ENCODE measurements at places on chromosomes 7 and 10.
A peak's percentile ranks its signal among the peaks of the same experiment; 100 is the strongest.

DNA sequence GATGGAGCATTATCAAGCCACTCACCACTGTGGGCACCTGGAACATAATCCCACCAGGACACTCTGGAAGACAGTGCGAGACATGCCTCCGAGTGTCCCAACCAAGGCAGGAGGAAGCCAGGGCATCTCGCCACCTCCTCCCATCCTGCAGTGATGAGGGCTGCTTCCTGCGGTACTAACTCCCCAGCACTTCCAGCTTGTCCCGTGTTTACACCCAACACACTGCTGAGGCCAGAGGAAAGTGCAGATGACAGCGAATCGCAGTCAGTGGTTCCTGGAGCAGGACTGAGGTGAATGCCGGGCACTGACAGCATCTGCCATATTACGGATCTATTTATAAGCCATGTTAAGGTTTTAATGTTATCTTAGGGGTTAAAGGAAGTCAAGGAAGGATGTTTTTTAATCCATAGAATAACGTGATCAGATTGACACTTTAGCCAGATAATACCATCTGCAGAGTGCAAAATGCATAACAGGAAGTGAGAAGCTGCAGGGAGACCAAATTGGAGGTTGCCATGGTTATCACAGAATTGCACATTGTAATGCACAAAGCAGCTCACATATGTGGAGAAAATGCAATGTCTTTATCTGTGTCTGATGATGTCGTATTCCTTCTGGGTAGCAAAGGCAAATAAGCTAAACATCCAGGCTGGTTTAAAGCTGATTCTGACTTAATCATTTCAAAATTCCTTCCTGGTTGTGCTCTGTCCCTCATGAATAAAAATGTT, 314.1 kb upstream of the C7orf33 start:
- DNase-seq: no peak

GRCh38 chr7:96067321-96067720, 254.6 kb downstream of the SLC25A13 start:
- no peak for DNase-seq

DNA sequence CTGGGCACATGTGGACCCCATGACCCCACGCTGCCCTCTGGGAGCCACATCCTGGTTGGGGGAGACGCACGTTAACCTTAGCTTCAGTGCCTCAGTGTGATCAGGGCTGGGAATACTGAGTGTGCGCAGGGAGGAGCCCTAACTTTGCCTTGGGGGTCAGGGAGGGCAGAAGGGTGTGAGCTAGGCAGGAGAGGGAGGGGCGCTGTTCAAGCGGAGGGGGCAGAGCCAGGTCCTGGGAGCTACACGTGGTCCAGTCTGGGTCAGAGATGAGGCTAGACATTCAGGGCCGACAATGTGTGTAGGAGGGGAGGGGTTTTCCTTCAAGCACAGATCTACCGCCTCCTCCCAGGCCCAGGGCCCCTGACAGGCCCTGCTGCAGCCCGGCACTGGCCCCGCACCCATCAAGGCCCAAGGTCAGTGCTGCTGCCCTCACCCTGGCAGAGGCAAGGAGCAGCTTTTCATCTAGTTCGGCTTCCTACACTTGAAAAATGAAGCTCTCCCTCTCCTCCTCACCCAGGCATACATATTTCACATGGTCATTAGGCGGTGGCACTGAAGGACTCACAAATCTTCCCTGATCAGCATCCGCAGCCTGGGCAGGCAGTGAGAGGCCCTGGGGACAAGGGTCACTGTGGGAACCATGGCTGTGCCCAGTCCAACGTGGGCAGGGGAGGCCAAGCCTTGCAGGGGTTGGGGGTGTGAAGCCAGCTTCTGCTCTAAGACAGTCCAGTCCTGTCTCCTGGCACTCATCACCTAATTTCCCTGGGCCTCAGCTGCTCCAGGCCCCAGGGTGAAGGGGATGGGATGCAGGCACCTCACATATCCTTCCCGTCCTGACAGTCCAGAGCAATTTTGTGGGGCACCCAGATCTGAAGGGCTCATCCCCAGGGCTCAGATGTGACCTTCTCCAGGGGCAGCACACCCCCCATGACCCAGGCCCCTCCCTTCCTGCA, 47.3 kb downstream of the C10orf105 start:
- DNase-seq: peak; percentile 42

GRCh38 chr7:918441-919113, 35.9 kb downstream of the ADAP1 start:
- no peak for DNase-seq

DNA sequence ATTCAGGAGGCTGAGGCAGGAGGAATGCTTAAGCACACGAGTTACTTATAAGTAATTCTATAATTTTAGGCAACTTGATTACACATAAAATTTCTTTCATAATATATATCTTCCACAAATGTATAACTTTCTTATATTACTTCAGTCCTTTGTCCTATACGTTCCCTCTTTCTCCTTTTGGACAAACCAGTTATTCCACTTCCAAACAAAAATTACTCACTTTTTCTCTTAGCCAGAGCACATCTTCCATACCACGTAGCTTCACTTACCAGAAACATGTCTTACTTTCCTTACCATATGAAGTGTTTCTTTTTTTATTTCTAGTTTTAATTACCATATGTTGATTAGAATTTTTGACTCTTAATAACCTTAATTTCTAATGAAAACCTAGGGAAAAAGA, 64.6 kb downstream of the ARL5B start:
- no peak for DNase-seq

DNA sequence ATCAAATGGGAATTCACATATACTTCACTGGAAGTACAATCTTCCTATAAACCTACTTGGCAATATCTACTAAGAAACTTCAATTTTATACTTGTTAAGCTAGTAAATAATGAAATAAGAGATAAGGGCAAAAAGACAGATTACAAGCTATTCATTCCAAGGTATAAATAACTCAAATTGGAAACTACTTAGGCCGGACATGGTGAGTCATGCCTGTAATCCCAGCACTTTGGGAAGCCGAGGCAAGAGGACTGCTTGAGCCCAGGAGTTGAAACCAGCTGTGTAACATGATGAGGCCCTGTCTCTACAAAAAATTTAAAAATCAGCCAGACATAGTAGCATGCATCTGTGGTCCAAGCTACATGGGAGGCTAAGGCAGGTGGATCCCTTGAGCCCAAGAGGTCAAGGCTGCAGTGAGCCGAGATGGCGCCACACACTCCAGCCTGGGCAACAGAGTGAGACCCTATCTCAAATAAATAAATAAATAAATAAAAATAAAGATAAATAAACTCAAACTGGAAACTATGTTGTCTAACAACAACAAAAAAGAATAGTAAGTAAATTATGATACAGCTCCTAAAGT, 37.6 kb downstream of the ARHGAP21 start:
- no peak for DNase-seq

GRCh38 chr7:70855373-70855772, 276.6 kb upstream of the GALNT17 start:
- DNase-seq: no peak

GRCh38 chr7:133484086-133484485, 231.2 kb downstream of the EXOC4 start:
- no peak for DNase-seq

DNA sequence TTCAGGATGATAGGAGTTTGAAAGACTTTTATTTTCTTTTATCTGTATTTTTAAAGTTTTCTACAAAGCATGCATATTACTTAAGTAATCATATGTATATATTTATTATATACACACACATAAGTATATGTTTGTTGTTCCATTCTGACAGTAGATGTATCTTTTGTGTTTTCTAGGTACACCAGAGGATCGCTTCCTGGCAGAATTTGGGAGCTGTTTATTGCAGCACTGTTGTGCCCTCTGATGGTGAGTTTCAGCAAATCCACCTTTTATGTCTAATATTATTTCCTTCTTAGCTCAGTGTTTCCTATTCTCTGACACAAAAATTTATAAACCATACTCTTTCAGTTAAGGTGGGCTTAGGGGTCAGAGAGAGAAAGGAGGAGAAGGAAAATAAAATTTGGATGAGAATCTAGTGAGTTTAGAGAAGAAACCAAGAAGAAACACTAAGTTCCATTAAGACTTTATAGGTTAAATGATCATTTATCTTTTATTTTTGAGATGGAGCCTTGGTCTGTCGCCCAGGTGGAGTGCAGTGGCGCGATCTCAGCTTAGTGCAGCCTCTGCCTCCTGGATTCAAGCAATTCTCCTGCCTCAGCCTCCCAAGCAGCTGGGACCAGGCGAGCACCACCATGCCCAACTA, 59.2 kb upstream of the OIT3 start:
- peak; percentile 52 for DNase-seq

DNA sequence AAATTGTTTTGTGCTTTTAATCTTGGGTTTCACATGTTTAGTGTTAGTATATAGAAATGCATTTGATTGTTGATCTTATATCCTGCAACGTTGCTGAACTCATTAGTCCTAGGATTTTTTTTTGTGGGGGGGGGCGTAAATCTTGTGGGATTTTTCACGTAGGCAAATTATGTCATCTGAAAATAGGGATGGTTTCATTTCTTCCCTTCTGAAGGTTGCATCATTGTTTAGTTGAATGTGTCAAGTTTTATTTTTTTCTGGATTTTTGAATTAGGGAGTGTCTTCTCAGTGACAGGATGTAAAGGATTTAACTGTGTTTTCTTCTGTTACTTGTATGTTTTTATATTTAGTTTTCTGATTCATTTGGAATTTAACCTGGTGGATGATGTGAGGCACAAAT, 26.7 kb downstream of the MKLN1 start:
- no peak for DNase-seq

GRCh38 chr7:123492485-123492884, 41.9 kb downstream of the IQUB start:
- DNase-seq: no peak

DNA sequence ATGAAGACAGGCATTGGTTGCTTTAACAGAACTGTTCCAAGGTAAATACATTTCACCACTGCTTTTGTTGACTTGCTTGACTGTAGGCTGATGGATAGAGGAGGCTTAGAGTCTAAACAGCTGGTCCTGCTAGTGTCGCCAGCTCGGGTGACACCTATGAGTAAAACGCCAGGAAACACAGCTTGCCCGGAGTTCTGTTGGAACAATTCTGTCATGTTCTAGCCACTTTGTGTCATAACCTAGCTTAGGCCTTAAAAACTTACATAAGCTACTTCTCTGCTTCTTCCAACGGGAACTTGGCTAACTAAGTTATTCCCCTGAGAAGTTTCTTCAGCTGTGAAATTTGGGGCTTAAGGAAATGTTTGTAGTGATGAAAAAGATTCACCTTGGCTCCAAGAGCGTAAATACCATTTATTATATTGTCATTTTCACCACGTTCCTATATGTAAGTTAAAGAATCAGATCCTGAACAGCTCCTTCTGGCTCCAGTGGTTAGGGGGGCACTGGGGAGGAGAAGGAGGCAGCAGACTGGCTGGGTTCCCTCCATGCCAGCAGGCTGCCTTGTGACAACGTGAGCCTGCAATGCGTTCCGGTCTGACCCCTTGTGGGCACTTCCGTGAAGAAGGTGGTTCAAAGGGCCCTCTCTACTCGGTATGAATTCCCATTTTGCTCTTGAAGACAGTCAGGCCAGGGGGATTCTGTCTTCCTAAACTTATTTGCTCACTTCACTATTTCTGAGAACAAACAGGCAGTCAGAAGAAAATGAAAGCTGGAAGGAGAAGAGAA, 253.2 kb downstream of the BMPER start:
- DNase-seq: no peak

GRCh38 chr10:109386921-109387320, 536.4 kb downstream of the XPNPEP1 start:
- DNase-seq: no peak

DNA sequence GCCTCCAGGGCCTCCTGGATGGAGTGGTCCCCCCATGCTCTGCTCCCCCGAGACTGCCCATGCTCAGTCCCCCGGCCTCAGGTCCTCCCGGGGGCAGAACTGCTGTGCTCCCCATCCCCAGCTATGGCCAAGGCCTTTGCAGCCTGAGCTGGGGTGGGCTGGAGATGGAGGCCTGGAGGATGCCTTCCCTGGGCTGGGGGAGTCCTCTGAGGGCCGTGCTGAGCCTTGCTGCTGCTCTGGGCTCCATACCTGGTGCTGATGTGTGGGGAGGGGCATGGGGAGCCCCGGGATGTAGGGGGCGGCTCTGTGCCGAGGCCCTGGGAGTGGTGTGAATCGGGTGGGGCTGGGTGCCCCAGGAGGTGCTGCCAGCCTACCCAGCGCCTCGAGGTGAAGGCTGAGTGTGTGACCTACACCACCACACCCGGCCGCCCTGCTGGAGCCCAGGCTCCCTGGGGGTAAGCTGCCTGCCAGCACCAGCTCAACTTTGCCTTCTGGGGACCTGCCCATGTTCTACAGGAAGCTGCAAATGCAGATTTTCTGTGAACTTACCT, 109.5 kb downstream of the UNCX start:
- no peak for DNase-seq

- no peak for DNase-seq
Measured at GRCh38 chr7:135368416-135369186, 135.0 kb downstream of the STRA8 start.

- DNase-seq: no peak
Measured at GRCh38 chr10:43046288-43046991, 30.4 kb upstream of the RET start.

DNA sequence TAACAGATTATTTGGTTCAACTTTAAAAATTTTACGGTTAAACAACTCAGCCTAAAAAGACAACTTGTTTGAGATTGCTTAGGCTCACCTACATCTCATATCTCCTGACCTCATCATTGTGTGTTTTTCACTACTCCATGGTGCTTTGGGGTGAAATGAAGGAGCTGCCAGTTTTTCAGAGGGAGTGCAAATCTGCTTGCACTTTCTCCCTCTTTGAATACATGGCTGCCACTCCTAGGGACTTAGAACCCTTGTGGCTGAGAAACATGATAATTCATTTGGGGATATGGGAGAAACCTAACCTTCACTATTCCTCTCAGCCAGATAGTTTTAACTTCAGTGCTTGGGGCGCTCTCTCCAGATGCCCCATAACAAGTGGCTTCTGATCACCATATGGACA, 2.7 kb downstream of the CCSER2 start:
- DNase-seq: no peak

GRCh38 chr10:36271627-36272340, 629.7 kb upstream of the FZD8 start:
- DNase-seq: no peak

GRCh38 chr7:30663414-30663813, 18.8 kb downstream of the CRHR2 start:
- no peak for DNase-seq

DNA sequence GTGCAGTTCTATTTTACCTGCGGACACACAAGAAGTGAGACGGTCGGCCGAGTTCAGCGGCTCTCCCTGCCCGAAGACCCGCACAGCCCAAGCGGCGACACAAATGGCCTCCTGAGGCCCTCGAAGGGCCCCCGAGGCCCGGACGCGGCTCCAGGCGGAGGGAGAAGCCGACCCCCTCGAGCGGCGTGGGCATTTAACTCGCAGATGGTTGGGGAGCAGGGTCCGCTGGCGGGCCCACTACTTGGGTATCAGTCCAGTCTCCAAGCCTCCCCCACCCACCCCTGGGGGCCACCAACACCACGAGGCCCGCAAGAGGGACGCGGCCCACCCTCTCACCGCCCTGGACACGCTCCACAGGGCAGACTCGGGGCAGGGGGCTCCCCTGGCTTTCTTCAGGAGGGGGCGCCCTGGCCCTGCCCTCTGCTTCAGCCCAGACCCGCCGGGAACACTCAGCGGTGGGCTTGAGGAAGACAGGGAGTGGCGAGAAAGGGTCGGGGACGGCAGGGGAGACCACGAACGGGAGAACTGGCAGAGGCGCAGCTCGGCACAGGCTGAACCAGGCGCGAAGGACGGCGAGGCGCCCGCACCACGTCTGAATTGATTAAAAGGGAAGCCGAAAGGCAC, 1.7 kb downstream of the IGF2BP3 start:
- DNase-seq: no peak

Data from GM13977 (cell line).